Ovary (tissue), 10 donors: ENCODE measurements at places on chromosomes 7 and 10. TPM values are rescaled to one million over a fixed set of nuclear protein-coding genes. Genes with fewer than 3 reads are reported as not detected.

Gene FFAR4
- 0.08 TPM for total RNA-seq

Gene HTR5A
- total RNA-seq = not detected

Gene EVX1
- not detected for total RNA-seq

Gene CLDN4
- total RNA-seq = not detected

DNA sequence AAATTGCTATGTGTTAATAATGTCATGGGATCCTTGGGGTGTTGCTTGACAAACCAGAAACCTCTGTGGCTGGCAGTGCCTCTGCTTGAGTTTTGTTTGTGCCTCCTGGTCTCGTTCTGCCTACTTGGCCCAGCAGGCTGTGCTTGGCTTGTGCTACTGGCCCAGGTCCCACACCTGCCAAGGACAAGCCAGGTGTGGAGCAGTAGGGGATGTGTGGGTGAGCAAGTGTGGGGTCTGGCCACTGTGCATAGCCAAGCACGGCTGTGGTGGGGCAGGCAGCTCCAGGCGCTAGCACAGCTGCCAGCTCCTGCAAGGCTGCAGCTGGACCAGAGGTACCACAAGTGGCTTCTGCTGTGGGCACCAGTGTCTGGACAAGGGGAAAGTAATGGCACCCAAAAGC, 149.6 kb upstream of the HGF start:
- H3K27me3 ChIP-seq = no peaks in the 10 kb centered on the region
- H3K36me3 ChIP-seq = no peaks in the 10 kb centered on the region
- no peak overlapping the region for H3K27ac ChIP-seq
- DNase-seq = no peak
- H3K4me1 ChIP-seq = no peaks in the 10 kb centered on the region

DNA sequence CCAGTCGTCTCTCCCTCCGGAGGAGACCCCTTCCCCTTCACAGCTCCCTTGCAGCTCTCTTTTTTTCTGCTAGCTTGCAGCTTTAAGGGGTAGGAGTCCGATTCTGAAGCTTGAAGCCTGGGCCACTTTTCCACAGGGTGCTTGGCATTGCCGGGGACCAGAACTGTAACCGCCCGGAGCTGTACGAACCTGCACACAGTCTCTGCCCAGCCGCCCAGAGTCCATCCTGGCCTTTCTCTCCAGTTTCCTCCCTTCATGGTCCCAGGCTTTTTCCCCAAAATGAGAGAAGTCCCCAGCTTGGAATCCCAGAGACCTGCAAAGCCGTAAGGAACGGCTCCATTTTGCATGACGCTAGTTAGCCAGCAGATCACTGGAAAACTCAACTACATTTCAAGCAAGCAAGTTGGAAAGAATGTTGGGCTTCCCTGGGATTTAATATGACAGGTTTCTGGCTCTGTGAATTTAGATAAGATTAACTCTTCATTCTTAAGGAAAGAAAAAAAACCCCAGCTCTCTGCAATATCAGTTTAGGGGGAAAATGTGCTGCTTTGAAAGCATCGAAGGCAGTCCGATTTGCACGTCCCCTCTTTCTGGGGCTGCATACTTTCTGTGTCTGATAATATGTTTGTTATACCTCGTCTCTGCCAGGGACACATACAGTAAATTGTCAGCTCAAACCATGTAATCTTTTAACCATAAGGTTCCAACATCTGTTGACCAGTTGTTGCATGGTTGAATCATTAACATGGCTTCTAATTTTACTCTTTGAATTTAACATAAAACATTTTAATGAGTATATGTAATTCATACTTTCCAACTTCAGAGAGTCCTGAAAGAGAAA, 190.0 kb upstream of the LYZL2 start:
- no peaks in the 10 kb centered on the region for H3K36me3 ChIP-seq
- H3K27ac ChIP-seq = no peak overlapping the region
- no peaks in the 10 kb centered on the region for H3K27me3 ChIP-seq
- H3K4me1 ChIP-seq = peaks cover 16% of the 10 kb centered on the region
- no peak overlapping the region for H3K4me3 ChIP-seq

DNA sequence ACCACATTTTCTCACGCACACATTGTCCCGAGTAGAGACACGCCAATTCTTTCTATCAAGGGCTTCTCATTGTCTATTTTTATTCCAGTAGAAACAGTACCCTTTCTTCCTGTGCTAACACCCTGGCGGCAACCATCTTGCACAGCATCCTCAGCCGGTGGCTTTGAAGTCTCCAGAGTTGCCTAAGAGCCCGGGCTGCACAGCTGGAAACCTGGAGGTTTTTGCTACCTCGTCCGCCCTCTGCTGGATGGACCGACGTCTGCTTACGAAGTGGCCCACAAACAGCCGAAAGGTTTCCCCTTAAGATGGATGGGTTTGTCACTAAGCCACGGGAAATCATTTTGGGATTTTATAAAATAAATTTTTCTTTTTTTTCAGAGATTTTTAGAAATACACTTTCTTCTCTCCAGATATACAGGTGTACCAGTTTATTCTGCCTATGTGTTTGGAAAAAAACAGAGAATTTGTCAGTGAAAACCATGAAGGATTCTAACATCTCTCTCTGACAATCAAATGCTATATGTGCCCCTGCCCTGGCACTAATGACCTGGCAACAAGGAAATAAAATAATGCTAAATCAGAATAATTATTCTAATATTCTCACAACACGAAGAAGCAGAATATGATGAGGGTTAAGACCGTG, 81.8 kb upstream of the FAM204A start:
- H3K27ac ChIP-seq = no peak overlapping the region
- no peaks in the 10 kb centered on the region for H3K27me3 ChIP-seq
- no peaks in the 10 kb centered on the region for H3K4me1 ChIP-seq
- peak; percentile 78 for DNase-seq
- H3K36me3 ChIP-seq = no peaks in the 10 kb centered on the region
- no peak overlapping the region for H3K4me3 ChIP-seq

- no peak for DNase-seq
- no peak overlapping the region for H3K4me3 ChIP-seq
- H3K36me3 ChIP-seq = no peaks in the 10 kb centered on the region
- H3K4me1 ChIP-seq = peaks cover 10% of the 10 kb centered on the region
These were observed 163.2 kb downstream of the TCF7L2 start for GRCh38 chr10:113113241-113113640.

GRCh38 chr7:129830949-129831348, 121.8 kb downstream of the UBE2H start:
- peak; percentile 61 for DNase-seq
- H3K27ac ChIP-seq = peak overlapping the region; percentile 79
- H3K4me3 ChIP-seq = no peak overlapping the region
- H3K4me1 ChIP-seq = peaks cover 12% of the 10 kb centered on the region
- H3K36me3 ChIP-seq = no peaks in the 10 kb centered on the region

- no peaks in the 10 kb centered on the region for H3K27me3 ChIP-seq
- no peak for DNase-seq
- H3K36me3 ChIP-seq = no peaks in the 10 kb centered on the region
- H3K4me1 ChIP-seq = no peaks in the 10 kb centered on the region
These were observed 493.1 kb downstream of the XPNPEP1 start for GRCh38 chr10:109430043-109430760.

GRCh38 chr10:86337121-86337601, 29.4 kb downstream of the GRID1 start:
- H3K27ac ChIP-seq = no peak overlapping the region
- no peaks in the 10 kb centered on the region for H3K36me3 ChIP-seq
- DNase-seq = no peak
- no peak overlapping the region for H3K4me3 ChIP-seq
- H3K4me1 ChIP-seq = no peaks in the 10 kb centered on the region
- no peaks in the 10 kb centered on the region for H3K27me3 ChIP-seq

DNA sequence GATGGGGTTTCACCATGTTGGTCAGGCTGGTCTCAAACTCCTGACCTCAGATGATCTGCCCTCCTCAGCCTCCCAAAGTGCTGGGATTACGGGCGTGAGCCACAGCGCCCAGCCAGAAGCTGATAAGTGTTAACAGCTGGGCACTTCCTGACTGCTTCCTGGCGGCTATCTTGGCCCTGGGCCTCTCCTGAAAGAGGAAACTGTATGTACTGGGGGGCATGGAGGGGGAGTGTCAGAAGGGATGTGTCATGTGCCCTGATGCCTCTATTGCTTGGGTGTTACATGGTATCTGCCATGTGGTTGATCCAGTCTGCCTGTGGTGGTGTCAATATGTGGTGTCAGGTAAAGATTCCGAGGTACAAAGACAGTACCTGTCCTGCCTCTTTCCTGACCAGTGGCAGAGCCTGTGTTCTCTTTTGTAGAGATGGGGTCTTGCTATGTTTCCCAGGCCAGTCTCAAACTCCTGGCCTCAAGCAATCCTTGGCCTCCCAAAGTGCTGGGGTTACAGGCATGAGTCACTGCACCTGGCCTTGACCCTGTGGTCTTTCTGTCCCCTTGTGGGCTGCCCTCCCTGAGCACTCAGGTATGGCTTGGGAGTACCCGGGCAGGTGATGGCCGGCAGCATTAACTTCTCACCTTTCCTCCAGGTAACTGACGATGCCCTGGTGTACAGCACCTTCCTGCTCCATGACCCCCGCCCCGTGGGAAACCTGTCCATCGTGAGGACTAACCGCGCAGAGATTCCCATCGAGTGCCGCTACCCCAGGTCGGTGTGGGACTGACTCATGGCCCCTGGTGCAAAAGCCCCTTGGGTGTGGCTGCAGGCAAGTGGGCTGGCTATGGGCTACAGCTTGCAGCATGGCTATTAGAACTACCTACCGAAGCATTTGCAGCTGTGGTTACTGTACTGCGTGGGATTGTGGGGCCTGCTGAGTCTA, 4.4 kb downstream of the ZP3 start:
- no peaks in the 10 kb centered on the region for H3K27me3 ChIP-seq
- DNase-seq = no peak
- no peak overlapping the region for H3K27ac ChIP-seq
- no peaks in the 10 kb centered on the region for H3K4me1 ChIP-seq

DNA sequence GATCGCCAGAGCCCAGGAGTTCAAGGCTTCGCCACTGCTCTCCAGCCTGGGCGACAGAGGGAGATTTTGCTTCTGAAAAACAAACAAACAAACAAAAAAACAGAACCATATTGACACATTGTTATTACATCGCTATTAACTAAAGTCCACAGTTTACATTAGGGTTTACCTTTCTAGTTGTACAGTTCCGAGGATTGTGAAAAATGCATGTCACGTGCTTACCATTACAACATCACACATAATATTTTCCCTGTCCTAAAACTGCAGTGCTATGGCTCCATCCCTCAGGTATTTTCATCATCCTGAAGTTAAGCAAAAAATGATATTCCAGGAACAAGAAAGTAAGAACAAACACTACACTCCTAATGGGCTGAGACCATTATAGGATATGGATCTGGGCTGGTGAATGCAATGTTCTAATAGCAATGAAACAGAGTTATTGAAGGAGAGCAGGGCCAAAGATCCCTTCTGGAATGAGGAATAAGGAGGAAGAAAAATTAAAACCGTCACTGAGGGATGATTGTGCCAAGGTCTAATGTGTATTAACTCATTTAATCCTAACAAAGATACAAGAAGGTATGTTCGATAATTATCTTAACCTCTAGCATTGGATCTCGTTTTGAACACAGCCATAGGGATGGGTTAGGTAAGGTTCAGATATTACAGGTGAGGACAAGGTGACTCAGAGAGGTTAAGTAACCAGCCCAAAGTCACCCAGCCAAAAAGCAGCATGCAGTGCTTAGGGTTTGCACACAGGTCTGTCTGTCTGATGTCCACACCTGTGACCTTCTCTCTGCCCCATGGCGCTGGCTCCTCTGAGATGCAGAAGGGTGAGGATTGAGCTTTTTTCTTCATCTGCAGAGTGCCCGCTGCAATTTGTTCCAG, 14.0 kb upstream of the CUX1 start:
- no peaks in the 10 kb centered on the region for H3K4me1 ChIP-seq
- H3K27ac ChIP-seq = no peak overlapping the region
- H3K27me3 ChIP-seq = no peaks in the 10 kb centered on the region
- DNase-seq = no peak

DNA sequence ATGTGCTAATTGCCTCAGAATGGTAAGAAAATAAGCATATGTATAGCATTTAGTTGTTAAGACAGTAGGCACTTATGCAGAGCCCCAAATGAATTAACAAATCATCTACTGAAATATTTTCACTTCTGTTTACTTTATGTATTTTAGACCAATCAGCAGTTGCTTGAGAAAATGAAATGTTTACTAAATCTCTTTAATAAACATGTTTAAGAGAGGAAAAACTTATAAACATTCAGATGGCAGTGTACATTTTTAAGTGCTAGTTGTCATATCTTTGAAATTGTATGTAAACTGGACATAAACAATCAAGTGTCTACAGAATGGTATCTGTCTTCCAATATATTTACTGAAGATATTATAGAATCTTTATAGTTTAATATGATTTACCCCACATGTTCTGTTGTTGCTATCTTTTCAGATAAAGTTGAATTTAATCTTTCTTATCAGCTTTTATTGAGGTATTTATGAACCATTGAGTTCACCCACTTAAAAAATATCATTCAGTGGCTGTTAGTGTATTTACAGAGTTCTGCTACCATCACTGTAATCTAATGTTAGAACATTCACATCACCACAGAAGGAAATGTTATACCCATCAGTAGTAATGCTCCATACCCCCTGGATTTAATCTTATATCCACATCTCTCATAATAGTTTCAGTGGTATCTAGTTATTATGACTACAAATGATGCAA, 264.3 kb downstream of the ADK start:
- no peak for DNase-seq
- no peaks in the 10 kb centered on the region for H3K36me3 ChIP-seq
- no peaks in the 10 kb centered on the region for H3K27me3 ChIP-seq
- H3K4me1 ChIP-seq = no peaks in the 10 kb centered on the region

DNA sequence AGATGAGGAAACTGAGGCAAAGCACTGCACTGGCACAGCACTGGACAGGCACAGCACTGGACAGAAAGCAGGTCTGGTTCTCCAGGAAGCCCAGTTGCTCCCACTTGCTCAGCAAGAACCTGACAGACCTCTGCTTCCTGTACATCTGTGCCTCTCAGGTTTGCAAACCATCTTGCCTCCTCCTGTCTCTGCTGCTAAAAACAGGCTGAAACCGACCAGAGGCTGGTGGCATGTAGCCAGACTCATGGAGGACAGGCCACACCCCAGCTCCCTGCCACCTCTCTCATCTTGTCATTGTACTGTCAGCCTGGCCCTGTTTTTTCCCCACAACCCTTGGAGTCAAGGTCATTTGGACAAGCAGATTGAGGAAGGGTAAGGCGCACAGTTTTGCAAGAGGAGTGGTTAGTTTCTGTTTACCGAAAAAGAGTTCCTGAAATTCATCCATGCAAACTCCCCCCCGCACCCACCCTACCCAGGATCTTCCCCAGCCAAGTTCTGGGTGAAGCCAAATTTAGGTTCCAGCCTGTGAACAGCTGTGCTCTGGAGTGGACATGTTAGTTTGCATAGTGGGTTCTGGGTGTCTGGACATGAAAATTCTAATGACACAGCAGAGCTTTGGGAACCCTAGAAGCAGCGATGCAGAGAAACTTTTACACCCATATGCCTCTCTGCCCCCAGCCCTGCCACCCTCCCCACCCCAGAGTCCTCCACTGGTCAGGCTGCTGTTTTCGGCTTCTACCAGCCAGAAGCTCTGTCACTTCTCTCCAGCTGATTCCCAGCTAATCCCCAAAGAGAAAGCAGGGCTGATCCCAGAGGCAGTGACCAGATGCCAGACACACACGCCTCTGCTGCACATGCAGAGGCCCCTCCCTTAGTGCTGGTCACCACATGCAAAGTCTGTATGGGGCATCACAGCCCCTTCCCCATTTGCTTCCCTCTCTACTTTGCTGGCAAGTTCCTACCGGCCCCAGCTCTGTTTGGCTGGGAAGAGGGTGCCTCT, 8.5 kb upstream of the C10orf105 start:
- H3K27ac ChIP-seq = peak overlapping the region; percentile 32
- no peaks in the 10 kb centered on the region for H3K36me3 ChIP-seq
- H3K4me3 ChIP-seq = no peak overlapping the region
- peak; percentile 78 for DNase-seq
